ENCODE measurements at places on chromosomes 6 and 20.
A peak's percentile ranks its signal among the peaks of the same experiment; 100 is the strongest.

DNA sequence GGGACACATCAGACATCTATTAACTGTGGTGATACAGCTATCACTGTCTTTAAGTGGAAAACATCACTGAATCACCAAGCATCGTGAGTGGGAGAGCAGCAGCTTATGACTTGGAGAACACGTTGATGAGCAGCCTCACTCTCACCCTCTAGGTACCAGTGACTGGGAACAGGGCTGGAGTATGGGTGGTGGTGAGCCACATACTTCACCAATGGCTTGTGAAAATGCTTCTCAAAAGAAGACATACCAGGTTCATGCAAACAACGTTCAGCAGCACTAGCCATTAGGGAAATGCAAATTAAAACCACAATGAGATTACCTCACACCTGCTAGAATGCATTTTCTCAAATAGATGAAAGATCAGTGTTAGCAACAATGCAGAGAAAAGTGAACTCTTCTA is 25.3 kb downstream of the SNX5 start:
- peaks cover 17% of the 10 kb centered on the region for H3K4me1 ChIP-seq
- no peaks in the 10 kb centered on the region for H3K27me3 ChIP-seq
- no peak overlapping the region for H3K4me3 ChIP-seq
- DNase-seq, result no peak
- peak overlapping the region; percentile 62 for H3K27ac ChIP-seq
- H3K36me3 ChIP-seq, result peaks cover 42% of the 10 kb centered on the region

DNA sequence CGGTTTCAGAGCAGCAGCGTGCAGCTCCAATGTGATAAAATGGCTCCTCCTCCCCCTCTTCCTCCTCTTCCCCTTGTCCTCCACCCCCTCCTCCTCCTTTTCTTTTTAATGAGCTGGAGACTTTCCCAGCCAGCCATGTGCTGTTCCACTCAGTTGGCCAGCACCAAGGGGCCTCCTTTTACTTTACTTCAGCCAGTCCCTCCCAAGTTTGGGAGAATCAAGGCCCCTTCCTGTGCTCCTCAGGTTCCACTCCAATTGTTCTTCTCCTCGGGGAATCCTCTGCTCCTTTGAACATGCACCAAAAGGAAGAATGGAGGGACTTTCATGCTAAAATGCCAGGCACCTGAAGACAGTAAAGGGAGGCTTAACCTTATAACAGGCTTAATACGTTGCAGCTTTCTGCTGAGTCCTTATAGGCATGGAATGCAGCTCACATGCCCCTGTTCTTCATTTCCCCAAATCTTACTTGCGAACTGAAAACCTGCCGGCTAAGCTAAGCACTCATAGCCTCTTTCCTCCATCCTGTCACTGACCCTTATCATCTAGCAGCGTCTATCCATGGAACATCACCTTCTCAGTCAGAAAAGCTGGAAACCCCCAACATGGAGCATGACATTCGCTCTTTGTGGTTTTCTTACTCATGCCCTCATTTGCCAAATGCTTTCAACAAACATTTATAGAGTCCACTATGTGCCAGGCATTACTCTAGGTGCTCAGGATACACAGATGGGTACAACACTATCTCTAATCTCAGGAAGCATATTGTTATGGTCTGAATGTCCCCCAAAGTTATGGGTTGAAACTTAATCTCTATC is 170.6 kb downstream of the PHACTR1 start:
- no peak overlapping the region for H3K4me3 ChIP-seq
- H3K4me1 ChIP-seq, result no peaks in the 10 kb centered on the region
- H3K27me3 ChIP-seq, result peaks cover 14% of the 10 kb centered on the region
- H3K36me3 ChIP-seq, result no peaks in the 10 kb centered on the region

DNA sequence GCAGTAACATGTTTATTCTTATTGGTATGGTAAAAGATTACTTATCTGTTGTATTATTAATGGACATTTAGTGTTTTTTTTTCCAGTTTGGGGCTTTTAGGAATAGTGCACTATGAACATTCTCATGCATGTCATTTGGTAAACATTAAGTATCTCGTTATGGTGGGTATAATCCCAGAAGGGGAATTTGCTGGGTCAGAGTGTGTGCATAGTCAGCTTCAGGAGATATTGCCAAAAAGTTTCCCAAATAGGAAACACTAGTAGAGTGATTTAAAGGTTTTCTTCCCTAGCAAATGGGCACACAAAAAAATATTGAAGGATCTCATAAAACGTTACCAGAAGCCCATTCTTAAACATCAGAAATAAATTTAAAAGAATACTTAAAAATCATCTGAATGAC is 25.2 kb upstream of the NHSL1 start:
- no peak overlapping the region for H3K27ac ChIP-seq
- no peak for DNase-seq
- no peaks in the 10 kb centered on the region for H3K4me1 ChIP-seq
- H3K36me3 ChIP-seq, result no peaks in the 10 kb centered on the region
- peaks cover 14% of the 10 kb centered on the region for H3K27me3 ChIP-seq

DNA sequence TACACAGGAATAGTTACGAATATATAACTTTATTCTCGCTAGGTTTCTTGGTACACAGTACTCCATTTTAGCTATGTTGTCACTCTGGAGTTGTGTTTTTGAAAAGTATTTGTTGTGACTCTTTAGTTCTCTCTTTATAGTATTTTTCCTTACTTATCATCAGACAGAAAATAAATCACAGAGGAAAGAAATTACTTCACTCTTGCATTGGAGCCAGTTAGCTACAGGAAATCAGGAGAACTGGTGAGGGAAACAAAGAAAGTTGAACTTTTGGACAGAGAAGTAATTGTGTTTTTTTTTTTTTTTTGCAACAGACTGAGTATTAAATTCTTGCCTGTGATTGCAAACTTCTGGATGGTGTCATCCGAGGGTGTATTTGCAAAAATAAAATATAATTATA is 33.9 kb downstream of the DSE start:
- H3K4me3 ChIP-seq, result no peak overlapping the region
- H3K4me1 ChIP-seq, result no peaks in the 10 kb centered on the region
- no peaks in the 10 kb centered on the region for H3K36me3 ChIP-seq
- H3K27me3 ChIP-seq, result peaks cover 14% of the 10 kb centered on the region
- DNase-seq, result no peak

- H3K27ac ChIP-seq, result no peak overlapping the region
- no peaks in the 10 kb centered on the region for H3K4me1 ChIP-seq
- no peak for DNase-seq
- H3K36me3 ChIP-seq, result no peaks in the 10 kb centered on the region
These were observed 285.1 kb downstream of the CENPW start for GRCh38 chr6:126625019-126625418.

- no peaks in the 10 kb centered on the region for H3K4me1 ChIP-seq
- no peak for DNase-seq
- no peak overlapping the region for H3K27ac ChIP-seq
- no peak overlapping the region for H3K4me3 ChIP-seq
These were observed 108.1 kb upstream of the GPR6 start for GRCh38 chr6:109870089-109870410.

- no peak overlapping the region for H3K27ac ChIP-seq
- DNase-seq, result no peak
- H3K27me3 ChIP-seq, result peaks cover 46% of the 10 kb centered on the region
- no peaks in the 10 kb centered on the region for H3K4me1 ChIP-seq
- H3K36me3 ChIP-seq, result no peaks in the 10 kb centered on the region
These were observed 3.8 kb upstream of the SPO11 start for GRCh38 chr20:57325632-57326356.

DNA sequence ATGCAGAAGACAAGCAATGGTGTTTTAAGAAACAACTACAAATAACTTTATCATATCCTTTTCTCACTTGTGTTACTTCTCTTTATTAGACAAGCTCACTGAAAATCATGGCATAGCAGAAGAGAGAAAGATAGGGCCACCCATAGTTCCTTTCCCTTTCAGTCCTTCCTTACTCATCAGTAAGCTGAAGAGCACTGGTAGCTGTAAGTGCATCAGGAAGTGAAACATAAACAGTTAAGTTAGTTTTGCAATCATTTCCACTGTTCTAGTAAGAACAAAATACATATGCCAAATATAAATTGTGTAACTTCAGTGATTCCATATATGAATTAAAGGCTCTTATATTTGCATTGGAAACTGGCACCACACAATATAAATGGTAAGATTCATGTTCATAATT is 220.1 kb downstream of the HACE1 start:
- H3K27ac ChIP-seq, result no peak overlapping the region
- H3K27me3 ChIP-seq, result no peaks in the 10 kb centered on the region
- no peak for DNase-seq
- H3K4me3 ChIP-seq, result no peak overlapping the region
- H3K36me3 ChIP-seq, result no peaks in the 10 kb centered on the region
- no peaks in the 10 kb centered on the region for H3K4me1 ChIP-seq

DNA sequence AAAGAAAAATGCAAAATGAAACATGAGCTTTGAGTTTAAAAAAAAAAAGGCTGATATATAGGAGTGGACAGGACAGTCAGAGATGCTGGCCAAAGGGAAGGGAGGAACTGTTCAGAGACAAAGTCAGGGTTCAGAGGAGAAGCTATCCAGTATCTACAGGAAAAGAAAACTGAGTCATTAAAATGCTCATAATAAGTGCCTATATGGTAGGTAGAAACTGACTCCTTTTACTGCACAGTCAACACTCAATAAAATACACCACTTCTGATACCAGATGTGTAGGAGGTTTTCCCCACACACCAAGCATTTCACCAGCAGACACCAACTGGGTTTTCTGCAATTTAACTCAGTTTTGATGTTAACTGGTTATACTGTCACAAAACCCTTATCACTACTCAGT is 32.9 kb downstream of the FRK start:
- H3K36me3 ChIP-seq, result no peaks in the 10 kb centered on the region
- no peaks in the 10 kb centered on the region for H3K27me3 ChIP-seq
- no peak for DNase-seq
- H3K27ac ChIP-seq, result no peak overlapping the region
- no peaks in the 10 kb centered on the region for H3K4me1 ChIP-seq
- H3K4me3 ChIP-seq, result no peak overlapping the region

DNA sequence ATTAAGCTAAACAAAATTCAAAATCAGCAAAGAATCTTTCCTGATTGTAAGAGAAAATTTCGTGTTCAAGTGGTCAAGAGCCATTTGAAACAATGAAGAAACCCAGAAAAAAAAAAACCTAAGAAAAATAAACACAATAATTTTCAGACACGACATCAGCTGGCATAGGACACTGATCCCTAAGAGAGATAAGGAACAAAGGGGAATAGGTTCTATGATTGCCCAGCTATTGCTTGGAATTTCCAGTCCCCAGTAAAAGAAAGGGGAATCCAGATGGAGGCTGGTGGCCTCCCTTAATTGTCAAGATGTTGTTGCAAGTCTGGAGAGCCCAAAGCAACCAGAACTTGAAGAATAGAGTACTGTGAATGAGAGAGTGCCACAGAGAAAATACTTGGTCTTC is 48.5 kb downstream of the COL12A1 start:
- H3K27me3 ChIP-seq, result peaks cover 8% of the 10 kb centered on the region
- H3K4me3 ChIP-seq, result no peak overlapping the region
- H3K36me3 ChIP-seq, result no peaks in the 10 kb centered on the region
- DNase-seq, result no peak
- H3K4me1 ChIP-seq, result no peaks in the 10 kb centered on the region

GRCh38 chr6:22043284-22043962 is 253.4 kb downstream of the PRL start:
- no peaks in the 10 kb centered on the region for H3K36me3 ChIP-seq
- peaks cover 2% of the 10 kb centered on the region for H3K27me3 ChIP-seq
- H3K4me1 ChIP-seq, result no peaks in the 10 kb centered on the region
- no peak for DNase-seq

- no peaks in the 10 kb centered on the region for H3K27me3 ChIP-seq
- H3K36me3 ChIP-seq, result no peaks in the 10 kb centered on the region
- no peak overlapping the region for H3K4me3 ChIP-seq
- H3K27ac ChIP-seq, result no peak overlapping the region
These were observed 16.6 kb downstream of the TENT5A start for GRCh38 chr6:81735756-81736380.

DNA sequence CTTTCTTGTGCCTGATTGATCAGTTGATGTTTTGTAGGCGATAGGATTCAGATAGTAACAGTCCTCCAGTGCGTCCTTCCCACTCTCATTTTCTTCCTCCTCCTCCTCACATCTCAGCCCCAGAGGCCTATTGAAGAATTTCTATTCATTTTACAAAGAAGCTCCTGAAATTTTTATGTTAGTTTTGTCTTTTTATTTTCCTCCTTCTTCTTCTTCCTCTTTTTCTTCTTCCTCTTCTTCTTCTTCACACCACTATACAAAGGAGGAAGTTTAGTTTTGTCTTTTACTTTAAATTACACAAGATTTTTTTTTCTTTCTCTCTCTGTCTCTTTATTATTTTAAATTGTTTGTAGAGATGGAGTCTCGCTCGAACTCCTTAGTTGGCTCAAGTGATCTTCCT is 19.1 kb downstream of the BTN2A1 start:
- no peak overlapping the region for H3K4me3 ChIP-seq
- H3K27me3 ChIP-seq, result no peaks in the 10 kb centered on the region
- H3K36me3 ChIP-seq, result peaks cover 4% of the 10 kb centered on the region
- H3K4me1 ChIP-seq, result peaks cover 28% of the 10 kb centered on the region
- no peak for DNase-seq

- no peak for DNase-seq
- H3K4me1 ChIP-seq, result no peaks in the 10 kb centered on the region
- no peak overlapping the region for H3K27ac ChIP-seq
- H3K27me3 ChIP-seq, result peaks cover 5% of the 10 kb centered on the region
- H3K36me3 ChIP-seq, result no peaks in the 10 kb centered on the region
These were observed 66.4 kb upstream of the PDE10A start for GRCh38 chr6:165729307-165729936.

DNA sequence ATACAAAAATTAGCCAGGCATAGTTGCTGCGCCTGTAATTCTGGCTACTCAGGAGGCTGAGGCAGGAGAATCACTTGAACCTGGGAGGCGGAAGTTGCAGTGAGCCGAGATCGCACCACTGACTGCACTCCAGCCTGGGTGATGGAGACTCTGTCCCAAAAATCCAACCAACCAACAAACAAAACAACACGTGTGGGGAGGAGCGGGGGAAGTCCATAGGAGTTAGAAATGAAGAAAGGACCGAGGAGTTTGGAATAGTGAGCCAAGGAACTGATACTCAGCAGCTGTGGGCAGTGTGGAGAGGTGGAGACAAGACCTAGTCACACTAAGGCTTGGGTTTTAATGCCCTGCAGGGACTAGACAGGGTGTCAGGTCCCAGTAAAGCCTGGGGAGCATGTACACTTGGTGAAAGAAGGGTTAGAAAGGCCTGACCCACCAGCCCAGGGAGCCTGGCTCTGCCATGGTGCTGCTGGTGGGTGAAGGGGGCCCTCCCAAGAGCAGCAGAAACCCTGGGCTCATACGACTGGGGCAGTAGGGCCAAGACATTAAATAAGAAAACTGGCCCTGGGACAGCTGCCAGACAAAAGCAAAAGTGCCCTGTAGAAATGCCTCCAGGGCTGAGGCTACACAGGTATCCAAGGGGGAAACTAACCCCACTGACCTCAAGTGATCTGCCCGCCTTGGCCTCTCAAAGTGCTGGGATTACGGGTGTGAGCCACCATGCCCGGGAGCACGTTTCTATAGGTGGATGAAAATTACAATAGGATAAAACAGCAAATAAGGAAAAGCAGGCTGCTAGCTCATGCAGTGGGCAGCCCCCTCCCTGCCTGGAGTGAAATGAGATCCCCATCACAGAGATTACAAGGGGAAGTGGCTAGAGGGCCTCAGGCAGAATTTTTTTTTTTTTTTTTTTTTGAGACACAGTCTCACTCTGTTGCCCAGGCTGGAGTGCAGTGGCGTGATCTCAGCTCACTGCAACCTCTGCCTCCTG is 58.0 kb downstream of the MYH7B start:
- no peak overlapping the region for H3K4me3 ChIP-seq
- peaks cover 9% of the 10 kb centered on the region for H3K4me1 ChIP-seq
- no peak for DNase-seq
- peaks cover 17% of the 10 kb centered on the region for H3K36me3 ChIP-seq
- no peak overlapping the region for H3K27ac ChIP-seq
